ENCODE measurements at places on chromosomes 2 and 18.

GRCh38 chr2:88061295-88061694 is 5.7 kb upstream of the KRCC1 start:
- DNase-seq, result no peak

DNA sequence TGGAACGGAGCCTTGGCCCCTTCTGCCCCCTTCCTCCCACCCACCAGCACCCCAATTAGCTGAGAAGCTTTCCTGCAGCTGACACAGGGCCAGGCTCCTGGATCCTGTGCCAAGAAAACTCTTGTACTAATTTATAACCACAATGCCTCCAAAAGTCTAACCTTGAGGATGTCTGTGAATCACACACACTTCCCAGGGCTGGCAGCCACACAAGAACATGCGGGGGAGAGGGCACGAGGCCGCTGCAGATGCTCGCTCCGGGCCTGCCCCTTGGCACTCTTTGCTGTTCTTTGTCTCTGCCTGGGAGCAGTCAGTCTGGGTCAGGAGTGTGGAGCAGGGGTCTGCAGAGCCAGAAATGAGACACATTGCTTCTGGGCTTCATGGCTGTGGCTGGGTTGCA is 62.7 kb upstream of the KIF5C start:
- no peak for DNase-seq

DNA sequence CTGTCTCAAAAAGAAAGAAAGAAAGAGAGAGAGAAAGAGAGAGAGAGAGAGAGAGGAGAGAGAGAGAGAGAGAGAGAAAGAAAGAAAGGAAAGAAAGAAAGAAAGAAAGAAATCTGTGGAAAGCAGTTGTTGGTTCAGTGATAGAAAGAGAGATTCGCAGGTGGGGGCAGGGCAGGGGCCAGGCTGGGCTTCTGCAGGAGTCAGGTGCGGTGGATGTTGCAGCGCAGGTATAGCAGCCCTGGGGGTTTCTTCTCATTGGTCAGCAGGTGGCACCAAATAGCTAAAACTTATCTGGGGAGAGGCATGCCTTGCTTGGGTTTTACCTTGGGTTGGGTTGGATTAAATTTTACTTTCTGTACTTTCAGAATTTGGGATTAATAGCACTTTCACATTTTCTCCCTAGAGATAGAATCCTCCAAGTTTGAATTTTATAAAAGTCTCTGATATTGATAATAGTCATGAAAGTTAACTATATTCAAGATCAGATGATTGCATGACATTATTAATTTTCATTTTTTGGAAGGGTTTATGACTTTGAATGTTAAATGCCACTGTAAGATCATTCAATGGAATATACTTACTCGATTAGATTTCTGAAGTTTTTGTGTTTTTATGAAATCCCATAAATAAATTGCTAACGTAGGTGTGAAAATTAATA is 66.6 kb downstream of the SPTBN1 start:
- DNase-seq, result peak; percentile 73

DNA sequence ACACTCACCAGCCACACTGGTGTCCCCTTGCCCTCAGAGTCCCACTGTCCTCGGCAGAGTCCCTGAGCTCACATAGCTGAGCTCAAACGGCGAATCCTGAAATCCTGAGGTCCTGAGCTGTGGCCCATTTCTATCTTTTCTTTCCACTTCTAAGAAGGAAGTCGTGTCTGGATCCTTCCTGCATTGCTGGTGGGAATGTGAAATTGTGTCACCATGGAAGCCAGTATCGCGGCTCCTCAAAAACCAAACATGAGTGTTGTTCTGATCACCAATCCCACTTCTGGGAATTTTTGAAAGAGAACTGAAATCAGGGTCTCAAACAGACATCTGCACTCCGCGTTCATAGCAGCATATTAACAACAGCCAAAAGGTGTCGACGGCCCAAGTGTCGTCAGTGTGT is 244.7 kb downstream of the EIPR1 start:
- DNase-seq, result no peak

- DNase-seq, result peak; percentile 77
These were observed 939 bp downstream of the DOCK10 start for GRCh38 chr2:225041207-225041850.

DNA sequence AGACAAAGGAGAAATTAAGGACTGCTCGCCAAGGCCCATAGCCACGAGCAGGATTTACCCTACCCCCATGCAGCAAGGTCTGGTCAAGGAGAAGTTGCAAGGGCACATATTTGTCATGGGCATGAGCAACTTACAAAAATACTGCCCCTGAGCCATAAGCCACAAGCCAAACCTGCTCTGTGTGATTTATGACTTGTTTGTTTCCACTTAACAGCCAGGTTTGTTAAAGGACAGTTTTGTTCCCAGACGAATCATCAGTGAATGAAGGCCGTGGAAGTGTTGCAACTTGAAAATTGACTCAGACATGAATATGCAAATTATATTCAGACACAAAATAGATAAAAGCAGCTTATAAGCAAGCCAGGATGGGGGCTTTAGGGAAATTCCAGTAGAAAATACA is 31.3 kb upstream of the EVA1A start:
- no peak for DNase-seq

DNA sequence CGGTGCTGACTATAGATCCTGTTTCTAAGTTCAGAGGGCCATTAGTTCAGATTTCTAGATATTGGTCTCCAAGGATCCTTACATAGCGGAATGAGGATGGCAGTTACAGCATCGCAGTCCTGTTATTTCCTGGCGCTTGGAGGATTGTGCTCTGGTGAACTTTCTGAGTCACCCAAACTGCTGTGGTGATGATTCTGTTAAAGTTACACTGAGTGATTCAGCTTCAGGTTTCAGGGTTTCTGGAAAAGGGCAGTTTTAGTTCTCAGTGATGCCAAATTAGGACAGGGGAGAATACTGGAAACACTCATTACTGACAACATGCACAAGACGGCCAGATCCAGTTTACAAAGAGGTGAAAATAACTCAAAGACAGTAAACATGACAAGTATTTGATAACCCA is 52.1 kb upstream of the ANKRD62 start:
- peak; percentile 10 for DNase-seq

- no peak for DNase-seq
These were observed 18.3 kb downstream of the LIMS1 start for GRCh38 chr2:108552566-108552965.

DNA sequence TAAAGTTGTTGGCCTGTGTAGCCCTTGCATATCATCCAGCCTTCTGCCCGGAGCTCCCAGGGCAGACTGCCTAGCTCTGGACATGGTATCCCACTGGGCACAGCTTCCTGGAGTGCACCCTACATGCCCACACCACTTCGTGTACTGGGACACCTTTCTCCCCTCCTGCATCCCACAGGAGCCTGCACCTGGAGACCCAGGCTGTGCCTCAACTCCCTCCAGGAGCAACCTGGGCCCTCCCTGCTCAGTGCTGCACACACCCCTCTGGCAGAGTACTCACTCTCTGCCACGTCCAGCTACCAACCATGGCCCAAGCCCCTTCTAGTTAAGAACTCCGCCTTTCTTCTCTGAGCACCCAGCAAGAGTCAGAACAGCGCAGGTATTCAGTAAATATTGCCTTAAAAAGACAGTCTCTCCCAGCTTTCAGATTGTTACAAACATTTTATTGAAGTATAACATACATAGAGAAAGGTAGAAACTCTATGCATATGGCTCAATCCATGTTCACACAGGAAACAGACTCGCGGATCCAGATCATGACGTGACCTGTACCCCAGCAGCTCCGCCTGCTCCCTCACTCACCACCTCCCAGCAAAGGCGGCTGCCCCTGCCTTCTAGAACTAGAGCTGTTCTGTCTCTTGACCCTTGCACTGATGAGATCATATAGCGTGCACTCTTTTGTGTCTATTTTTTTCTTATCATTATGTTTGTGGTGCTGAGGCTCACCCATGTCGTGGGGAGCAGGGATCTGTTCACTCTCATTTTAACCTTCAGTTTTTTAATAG is 98.4 kb upstream of the MYCN start:
- DNase-seq, result no peak

DNA sequence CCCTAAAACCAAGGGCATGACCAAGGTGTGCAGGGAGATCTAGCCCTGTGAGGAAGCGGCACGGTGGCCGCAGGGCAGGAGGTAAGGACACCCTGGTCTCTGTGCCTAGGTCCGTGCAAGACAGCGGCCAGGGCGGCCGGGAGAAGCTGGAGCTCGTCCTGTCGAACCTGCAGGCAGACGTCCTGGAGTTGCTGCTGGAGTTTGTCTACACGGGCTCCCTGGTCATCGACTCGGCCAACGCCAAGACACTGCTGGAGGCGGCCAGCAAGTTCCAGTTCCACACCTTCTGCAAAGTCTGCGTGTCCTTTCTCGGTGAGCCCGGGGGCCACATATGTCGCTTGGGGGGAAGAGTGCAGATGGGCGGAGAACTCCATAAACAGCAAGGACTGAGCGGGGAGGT is 235.4 kb downstream of the ATAD2B start:
- DNase-seq, result no peak

DNA sequence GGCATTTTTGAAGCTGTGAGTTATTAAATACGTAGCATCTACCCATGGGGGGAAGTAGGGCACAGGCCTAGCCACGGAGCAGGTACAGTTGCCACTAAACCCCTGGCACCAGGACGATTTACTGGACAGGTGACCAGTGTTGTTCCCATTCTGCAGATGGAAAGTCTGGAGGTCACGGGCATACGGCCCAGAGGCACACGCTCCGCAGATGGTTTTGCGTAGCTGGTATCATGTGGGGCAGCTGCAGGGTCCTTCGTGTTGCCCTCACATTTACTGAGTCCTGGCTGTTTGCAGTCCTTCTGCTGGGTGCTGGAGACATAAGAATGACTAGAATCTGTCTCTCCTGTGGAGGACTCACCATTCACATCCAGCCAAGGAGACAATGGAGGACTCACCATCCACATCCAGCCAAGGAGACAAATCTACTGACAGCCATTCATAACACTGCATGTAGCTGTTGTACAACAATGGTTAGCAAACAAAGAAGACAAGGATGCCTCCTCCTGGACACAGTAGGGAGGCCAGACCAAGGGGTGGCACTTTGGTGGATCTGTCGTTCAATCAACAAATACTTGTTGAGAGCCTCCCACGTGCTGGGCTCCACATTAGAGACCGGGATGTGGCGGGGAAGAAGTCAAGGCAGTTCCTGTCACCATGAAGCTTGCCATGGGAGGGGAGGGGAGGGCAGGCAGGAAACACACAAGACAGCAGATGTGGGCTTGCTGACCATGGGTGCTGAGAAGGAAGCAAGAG is 24.9 kb downstream of the TWIST2 start:
- no peak for DNase-seq

GRCh38 chr2:52877703-52878102 is 889.9 kb upstream of the CHAC2 start:
- no peak for DNase-seq

- DNase-seq, result no peak
These were observed 51.7 kb upstream of the ITPRID2 start for GRCh38 chr2:181839811-181840210.

DNA sequence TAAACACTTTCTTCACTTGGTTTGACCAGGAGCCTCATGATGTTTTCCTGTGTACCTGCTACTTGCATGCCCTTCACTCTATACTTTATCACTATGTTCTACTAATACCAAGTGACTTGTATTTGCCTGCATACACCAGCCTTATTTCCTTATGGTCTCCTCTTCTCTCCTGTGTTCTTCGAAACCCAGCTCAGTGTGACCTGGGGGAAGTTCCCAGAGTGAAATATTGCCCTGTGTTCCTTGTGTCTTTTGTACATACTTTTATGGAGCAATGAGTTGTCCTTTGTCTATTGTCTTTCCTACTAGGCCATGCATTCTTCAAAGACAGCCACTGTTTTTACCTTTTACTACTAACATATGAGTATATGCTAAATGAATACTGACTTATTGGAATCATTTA is 567 bp downstream of the NT5C1B start:
- no peak for DNase-seq

DNA sequence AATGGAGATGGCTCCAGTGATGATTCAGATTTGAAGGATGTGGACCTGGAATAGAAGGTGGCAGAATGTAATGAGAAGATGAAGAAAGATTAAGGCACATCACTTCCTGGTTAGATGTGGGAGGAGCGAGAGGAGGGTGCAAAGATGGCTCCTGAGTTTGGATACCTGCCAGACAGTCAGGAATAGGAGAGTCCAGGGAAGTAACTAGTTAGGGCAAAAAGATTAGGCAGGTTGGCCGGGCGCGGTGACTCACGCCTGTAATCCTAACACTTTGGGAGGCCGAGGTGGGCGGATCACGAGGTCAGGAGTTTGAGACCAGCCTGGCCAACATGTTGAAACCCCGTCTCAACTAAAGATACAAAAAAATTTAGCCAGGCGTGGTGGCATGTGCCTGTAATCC is 5.6 kb downstream of the C2orf74 start:
- DNase-seq, result no peak

- no peak for DNase-seq
These were observed 446.7 kb downstream of the RNF144A start for GRCh38 chr2:7363906-7364305.

- DNase-seq, result no peak
These were observed 14.6 kb upstream of the CHAC2 start for GRCh38 chr2:53753041-53753440.

DNA sequence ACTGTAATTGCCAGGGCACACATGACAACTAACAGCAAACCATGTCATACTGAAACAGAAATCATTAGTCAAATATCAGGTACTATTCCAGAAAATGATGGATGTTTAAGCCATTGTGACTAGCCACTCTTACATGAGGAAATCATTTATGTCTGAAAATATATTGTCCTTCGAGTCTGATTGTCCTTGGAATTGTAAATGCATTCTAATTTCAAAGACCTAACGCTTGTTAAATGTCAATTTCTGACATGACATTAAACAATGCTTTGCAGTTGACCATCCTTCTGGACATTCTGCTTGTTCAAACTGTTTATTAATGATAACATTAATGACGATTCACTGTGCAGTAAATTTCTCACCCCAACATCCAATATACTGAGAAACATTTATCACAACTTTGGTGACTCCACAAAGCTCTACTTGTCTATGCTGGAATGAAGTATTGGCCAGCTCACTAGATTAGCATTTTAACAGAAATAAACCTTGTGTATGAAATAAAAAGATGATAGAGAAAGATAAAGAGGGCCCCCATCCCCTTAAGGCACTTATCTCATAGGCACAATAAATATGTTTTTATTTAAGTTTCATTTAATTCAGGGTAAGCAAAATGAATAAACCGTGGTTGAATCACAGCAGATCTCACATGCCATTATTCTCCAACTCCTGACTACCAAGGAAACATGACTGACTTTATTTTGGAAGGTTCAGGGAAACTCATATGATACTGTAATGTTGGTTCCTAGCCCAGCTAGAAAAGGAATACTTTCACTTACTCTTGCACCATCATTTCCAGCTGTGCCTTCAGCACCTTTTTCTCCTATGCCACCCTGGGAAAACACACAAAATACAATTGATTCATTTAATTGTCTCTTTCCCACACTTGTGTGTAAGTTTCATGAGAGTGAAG is 82.3 kb downstream of the COL3A1 start:
- no peak for DNase-seq

- DNase-seq, result no peak
These were observed 33.0 kb downstream of the ACVR1 start for GRCh38 chr2:157843081-157843480.

DNA sequence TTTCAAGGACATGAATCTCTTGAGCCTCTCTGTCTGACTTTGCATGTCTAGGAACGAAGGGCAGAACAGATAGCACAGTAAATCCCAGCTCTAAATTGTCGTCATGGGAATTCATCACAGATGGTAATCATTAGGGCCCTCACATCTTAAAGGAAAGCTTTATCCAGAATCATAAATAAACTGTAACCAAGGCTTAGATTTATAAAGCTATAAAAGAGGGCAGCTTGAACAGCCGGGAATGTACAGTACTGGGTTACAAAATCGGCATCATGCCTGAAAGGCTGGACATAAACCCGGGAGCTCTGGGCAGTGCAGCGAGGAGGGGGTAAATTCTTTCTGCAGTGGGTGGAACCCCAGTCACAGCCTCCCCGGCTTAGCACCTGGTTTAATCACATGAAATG is 144.4 kb downstream of the GFPT1 start:
- DNase-seq, result no peak
